Astrocyte of the hippocampus (primary cell): ENCODE measurements at places on chromosomes 5 and 9.

DNA sequence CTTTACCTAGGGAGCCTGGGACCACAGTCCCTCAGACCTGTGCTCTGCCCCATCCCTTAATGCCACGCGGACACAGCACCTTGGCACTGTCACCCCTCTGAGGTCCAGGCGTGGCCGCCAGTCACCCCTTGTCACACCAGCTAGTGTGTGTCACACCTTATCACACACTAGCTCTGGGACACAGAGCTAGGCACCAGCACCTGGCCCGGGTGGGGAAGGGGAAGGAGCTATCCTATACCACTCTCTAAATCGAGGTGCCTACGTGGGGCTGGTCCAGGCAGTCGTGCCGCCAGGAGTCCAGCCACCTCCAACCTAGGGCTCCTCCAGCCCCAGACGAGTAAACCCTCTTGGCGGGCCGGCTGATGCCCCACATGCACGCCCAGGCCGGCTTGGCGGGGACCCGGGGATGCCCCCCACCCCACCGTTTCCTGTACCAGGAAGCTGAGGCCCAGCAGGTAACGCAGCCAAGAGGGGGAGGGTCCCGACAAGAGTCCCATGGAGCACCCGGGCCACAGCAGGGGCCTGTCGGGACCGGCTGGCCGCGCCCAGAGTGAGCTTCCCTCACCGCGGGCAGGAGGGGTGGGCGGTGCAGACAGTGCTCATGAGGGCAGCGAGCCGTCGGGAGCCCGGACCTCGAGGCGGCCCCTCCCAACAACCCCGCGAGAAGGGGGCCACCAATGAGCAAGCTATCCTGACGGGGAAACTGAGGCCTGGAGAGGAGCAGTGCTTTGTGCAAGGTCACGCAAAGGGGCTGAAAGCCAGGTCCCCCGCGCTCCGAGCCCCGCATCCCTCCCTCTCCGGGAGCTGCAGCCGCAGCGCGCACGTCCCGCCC is 550 bp downstream of the CORO2A start:
- DNase-seq = peak; percentile 32

GRCh38 chr9:90546200-90546599 is 96.4 kb downstream of the DIRAS2 start:
- DNase-seq = peak; percentile 95

GRCh38 chr5:173029499-173029921 is 26.6 kb upstream of the CREBRF start:
- no peak for DNase-seq

GRCh38 chr9:14516656-14517055 is 176.6 kb downstream of the ZDHHC21 start:
- DNase-seq = no peak

DNA sequence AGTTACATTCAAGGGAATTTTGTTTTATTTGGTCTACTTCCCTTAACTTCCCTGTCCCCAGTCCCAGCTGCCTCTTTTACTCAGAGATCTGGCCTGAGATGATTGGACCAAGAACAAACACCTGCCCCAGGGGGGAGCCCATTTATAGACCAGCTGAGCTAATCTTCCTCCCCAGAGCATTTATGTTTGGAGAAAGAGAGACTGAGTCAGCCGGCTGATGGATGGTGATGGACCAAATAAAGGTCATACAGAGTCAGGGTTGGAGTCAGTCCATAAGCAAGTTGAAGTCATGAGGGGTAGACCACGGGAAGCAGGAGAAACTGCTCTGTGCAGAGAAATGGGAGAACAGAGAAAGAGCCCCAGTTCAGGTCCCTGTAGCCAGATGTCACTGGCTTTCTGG is 77.7 kb downstream of the TMEM174 start:
- no peak for DNase-seq

DNA sequence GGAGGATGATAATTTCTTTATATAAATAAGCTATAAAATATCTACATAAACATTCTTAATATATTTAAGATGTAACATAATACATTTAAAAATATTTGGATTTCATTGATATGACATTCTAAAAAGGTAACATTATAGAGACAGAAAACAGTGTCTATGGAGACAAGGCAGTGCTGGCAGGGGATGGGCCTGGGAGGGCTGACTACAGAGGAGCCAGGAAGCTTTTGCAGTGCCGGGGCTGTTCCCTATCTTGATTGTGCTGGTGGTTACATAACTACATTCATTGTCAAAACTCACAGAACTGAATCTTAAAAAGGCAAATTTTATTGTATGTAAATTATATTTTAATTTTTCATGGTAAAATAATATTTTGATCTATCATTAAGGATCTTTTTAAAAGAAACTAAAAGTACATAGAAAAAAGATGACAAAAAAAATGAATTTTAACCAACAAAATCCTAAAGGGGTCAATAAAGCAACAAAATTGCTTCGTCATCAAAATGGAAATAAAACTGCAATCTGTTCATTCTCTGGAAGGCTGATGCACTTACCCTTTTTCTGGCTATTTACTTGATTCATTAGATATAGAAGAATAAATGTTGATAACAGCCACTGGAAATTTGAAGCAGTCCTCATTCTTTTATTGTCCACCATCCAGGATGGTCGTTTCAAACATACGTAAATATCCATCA is 26.3 kb downstream of the LIFR start:
- DNase-seq = no peak

DNA sequence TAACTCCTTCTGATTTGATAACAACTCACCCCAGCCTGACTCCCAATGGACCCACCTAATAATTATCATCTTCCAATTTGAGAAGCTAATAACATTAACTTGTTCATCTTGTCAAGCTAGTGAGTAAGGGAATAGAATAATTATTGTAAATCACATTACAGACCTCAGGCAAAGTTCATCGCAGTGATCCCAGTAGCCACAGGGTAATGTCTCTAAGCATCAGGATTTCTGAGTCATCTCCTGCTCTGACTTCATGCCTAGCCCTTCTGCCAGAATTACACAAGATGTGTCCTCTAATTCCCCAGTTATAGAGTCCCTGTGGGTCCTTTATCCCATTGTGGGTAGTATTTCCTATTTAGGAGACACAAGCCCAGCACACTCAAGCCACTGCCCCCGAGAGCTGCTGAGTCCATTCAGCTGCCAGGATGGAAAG is 365.7 kb downstream of the DEPDC1B start:
- DNase-seq = peak; percentile 43

DNA sequence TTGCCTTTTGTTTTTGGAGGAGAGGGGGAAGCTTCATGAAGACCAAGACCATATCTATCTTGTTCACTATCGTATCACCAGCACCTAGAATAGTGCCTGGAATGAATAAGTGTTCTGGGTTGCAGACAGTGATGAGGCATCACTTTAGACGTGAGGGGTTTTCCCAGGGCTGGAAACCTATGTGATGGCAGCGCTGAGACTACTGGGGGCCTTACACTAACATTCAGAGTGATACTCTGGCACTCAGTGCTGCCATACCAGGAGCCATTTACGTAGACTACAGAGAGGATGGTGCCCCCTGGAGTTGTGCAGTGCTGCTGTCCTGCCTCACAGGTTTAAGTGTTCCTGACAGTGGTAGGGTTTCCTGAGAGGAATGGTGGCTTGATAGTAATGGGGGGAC is 6.9 kb downstream of the CCL19 start:
- no peak for DNase-seq

DNA sequence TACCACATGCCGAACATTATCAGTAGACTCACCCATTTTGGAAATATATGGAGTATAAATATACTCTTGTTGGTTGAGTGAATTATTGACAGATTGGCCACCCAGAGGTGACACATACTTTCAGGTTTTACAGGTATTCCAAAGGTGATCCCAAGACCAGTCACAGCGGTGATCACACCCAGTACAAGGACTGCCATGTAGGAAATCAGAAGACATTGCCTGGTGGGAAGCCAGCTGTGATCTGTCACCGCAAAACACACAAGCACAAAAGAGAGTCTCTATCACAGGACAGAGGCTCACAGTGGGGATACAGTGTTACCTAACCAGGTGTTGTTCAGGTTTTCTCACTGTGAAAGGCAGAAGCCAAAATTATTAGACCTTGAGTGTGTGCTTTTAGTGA is 15.8 kb downstream of the BTF3 start:
- no peak for DNase-seq

GRCh38 chr5:133754575-133755169 is 142.3 kb upstream of the FSTL4 start:
- peak; percentile 36 for DNase-seq

GRCh38 chr5:86878250-86878649 is 260.5 kb downstream of the COX7C start:
- DNase-seq = no peak

- no peak for DNase-seq
Measured at GRCh38 chr9:131808291-131808690, 68.4 kb upstream of the RAPGEF1 start.

DNA sequence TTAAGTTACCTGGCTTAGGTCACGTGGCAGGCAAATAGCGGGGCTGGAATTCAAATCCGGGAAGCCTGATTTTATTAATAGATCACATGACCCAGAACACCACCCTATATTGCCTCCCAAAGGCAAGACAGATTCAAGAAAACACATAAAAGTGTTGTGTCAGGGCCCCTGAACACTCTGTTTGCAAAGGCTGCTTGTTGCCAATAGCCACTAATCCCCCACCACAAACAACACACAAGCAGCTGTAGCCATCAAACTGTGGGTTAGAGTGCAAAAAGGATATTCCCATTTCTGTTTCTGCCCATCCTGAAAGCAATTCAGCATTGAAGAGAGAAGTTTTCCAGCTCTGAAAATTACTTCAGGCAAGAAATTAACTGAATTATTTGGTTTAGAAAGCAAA is 358.9 kb upstream of the RFX3 start:
- DNase-seq = no peak

DNA sequence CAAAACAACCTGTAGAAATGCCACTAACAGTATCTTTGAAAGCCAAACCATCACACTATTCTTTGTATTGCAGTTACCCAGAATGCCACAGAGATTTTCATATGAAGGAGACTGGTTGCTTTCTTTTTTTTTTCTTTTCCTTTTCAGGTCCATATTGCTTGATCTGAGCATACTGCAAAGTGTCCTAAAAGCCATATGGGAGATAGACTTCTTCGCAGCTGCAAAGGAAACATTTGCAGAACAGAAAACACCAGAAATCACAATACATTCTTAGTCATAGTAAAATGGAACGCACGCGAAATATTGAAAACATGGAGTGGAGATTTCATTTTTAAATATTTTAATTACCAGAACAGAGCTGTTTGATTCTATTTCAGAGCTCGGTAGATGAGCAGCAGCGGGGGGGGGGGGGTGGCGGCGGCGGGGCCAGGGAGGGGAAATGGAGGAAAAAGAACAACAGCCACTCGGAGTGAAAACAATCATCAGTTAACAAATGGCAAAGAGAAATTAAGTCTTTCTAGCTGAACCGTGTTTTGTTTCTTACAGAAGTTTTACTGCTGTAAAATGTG is 284.1 kb downstream of the NFIB start:
- DNase-seq = no peak

- DNase-seq = no peak
Measured at GRCh38 chr9:124507880-124508423, 753 bp upstream of the NR5A1 start.

DNA sequence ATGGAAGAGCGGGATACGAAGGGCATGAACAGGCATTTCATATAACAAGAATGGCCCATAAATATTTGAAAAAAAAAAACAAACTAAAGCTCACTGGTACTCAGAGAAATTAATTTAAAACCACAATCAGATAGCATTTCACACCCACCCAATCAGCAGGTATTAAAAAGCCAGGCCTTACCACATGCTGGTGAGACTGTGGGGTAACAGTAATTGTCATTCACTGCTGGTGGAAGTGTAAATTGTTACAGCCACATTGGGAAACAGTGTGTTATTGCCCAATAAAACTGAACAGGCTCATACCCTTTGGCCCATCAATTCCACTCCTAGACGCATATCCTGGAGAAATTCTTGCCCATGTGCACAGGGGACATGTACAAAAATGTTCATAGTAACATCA is 66.0 kb downstream of the PLAC8L1 start:
- no peak for DNase-seq

- peak; percentile 79 for DNase-seq
Measured at GRCh38 chr5:87526131-87526530, 113.4 kb upstream of the CCNH start.

- peak; percentile 99 for DNase-seq
Measured at GRCh38 chr5:139696894-139697658, 48.9 kb downstream of the CXXC5 start.

DNA sequence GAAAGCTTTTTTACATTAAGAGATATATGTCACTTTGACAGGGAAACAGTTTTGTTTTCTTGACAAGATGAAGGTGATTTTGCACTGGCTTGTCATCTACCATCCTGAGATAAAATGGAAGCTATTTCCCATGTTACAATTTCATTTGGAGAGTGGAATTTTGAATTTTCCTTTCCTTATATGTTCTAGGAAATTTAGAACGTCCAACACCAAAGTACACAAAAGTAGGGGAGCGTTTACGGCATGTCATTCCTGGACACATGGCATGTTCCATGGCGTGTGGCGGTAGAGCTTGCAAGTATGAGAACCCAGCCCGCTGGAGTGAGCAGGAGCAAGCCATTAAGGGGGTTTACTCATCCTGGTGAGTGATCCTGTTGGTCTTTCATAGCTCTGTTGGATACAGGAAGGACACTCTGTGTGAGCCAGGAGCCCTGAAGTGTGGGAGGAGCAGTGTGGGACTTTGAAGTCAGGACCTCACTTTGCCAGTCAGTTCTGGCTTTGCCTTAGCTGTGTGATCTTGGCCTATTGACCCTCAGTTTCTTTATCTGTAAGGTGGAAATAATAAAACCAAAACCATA is 887 bp downstream of the PTPDC1 start:
- DNase-seq = peak; percentile 50

DNA sequence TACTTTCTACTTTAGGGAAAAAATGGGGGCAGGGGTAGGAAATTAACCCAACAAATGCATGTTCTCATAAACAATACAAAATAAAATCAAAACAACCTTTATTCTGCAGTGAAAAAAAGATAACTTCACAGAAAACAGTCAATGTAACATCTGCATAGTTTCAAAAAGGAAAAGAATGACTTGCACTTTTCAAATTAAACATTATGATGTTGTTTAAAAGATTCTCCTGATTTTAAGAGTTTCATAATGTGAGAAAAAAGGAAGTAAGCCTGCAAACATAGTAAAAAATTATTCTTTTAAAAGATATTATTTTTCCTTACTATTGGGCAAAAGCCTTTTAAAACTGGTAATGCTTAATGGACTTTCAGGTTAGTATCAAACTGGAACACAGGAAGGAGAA is 7.6 kb downstream of the C9orf72 start:
- DNase-seq = no peak
